ENCODE measurements at places on chromosomes 2 and 18.

DNA sequence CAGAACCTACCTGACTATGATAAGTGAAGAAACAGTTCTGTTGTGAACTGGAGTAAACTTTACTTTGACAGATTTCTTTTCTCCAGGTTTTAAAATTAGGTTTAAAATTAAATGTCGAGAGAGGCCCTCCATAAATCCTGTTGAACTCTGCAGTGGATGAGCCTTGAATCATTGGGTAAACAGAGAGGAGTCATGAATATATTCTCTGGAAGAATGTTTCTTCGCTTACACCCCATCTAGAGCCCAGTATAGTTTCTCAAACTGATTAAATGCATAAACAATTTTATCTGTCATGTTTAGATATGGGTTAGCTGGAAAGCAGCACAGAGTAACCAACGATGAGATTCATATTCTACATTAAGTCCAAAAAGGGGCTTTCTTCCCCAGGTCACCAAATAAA lies 84.0 kb downstream of the ZAP70 start:
- no peak for DNase-seq

DNA sequence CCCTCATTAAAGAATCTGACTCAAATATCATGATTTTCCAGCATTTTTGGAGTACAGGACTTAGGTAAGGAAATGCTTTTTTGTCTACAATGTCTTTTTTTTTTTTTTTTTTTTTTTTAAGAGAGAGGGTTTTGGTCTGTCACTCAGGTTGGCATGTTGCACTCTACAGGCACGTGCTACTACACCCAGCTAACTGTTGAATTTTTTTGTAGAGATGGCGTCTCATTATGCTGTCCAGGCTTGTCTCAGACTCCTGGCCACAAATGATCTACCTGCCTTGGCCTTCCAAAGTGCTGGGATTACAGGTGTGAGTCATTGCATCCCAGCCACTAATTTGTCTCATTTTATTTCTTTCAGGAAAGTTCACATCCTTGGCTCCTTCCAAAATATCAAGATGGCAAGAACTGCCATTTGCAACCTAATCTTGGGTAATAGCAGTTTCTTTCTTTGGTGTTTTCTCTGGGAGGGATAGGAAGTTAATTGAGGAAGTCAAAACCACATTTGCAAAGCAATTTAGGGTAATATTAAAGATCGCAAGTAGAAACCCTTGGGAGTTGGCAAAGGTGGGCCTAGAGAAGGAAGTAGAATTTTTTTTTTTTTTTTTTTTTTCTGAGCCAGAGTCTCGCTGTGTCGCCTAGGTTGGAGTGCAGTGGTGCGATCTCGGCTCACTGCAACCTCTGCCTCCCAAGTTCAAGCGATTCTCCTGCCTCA lies 15.5 kb downstream of the PNO1 start:
- DNase-seq, result no peak

GRCh38 chr2:86241611-86242010 lies 42.4 kb downstream of the MRPL35 start:
- DNase-seq, result no peak

DNA sequence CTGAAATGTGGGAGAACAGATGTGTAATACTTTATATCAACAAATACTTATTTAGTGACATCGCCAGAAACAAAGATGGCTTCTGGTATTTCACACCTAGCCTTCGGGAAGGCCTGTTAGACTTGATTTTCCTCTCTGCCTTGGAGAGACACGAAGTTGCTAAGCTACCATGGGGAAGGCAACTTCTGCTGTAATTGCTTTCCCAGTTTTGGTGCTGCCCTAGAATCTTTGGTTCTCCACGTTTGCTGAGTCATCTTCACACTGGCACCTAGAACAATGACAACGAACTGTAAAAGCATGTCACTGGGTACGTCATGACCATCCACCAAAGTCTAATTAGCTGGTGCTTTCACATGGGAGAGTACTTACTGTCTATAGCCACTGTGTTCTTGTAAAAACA lies 58.7 kb upstream of the ACTR3 start:
- no peak for DNase-seq

DNA sequence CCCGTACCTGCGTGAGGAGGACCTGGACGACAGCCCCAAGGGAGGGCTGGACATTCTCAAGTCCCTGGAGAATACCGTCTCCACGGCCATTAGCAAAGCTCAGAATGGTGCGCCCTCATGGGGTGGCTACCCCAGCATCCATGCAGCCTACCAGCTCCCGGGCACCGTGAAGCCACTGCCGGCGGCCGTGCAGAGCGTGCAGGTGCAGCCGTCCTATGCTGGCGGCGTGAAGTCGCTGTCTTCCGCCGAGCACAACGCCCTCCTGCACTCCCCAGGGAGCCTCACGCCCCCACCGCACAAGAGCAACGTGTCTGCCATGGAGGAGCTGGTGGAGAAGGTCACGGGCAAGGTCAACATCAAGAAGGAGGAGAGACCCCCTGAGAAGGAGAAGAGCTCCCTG lies 76.4 kb downstream of the TSHZ1 start:
- no peak for DNase-seq

DNA sequence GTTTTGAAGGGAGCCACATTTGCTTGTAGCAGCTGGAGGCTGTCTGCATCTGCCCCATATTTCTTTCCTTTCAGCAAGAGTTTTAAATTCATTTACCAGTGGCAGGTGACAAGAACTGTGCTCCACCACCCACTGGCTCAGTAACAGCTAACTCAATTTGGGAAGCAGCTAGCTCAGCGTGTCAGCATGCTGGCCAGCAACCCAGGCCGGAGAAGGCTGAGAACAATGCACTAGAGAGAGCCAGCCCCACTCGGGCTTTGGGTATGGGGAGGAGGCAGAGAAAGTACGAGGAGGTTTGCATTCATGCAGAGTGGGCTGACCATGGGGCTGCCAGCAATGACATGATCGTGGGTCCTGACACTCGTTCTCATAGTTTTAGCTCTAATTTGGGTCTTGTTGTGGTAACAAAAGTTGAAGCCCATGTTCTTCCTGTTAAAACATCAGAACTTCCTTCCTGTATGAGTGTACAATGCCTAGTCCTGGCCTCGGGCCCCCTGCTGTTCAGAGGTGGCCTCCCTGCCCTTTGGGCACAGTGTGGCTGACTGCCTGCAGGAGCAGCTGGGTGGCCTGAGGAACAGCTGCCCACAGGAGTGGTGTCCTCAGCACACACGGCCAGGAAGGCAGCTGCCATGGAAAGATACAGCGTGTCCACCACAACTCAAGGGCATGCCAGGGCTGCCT lies 23.0 kb downstream of the CDC42EP3 start:
- no peak for DNase-seq

DNA sequence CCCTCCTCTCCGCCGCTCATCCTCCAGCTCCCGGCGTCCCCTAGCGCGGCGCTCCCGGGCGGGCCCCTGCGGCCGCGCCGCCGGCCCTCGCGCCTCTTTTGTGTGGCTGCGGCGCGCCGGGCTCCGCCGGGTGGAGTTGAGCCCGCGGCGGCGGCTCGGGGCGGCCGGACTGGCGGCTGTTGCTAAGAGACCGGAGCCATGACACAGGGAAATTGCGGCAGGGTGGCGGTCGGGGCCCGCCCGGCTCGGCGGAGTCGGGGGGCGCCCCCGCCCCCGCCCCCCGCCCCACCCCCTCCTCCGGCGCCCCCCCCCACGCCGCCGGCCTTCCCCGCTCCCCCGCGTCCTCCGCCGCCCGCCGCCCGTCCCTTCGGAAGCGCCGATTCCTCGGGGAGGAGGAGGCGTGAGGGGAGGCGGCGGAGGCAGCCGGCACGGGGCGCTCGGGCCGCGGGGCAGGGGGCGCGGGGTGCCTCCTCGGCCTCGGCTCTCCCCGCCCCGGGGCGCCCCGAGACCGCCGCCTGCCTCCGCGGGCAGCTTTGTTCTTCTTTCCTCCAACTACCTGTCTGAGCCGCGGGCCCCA lies at the start of gene TMEM200C:
TSS of gene TMEM200C (minus strand) at position 224 of the 577 bp plus-strand sequence. CDS start 3,459 bp downstream, outside the sequence.
- no peak for DNase-seq

DNA sequence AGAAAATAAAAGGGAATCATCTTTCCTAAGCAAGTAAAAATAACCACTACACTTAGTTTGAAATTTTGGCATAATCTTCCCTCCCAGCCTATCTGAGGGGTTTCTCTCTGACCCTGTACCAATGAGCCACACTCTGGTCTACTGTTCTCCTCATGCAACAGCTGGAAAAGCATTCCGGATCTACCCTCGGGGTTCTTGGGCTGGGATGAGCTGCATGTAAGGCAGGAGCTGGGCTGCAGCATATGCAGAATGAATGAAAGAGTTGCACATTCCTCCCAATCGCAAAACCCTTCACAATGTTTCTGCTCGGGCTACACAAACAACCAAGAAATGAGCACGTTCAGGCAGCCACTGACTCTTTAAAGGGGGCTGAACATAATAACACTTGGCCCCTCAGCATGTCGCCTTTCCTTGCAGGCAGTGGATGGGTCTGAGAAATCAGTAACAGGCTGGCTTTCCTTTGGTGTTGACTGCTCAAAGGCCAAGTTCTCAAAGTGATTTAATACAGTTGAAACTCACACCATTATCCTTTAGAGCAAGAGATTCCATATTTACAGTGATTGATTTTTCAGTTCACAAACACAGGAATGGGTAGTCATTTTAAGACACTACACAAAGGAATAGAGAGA lies 180.4 kb upstream of the ZFP36L2 start:
- no peak for DNase-seq

DNA sequence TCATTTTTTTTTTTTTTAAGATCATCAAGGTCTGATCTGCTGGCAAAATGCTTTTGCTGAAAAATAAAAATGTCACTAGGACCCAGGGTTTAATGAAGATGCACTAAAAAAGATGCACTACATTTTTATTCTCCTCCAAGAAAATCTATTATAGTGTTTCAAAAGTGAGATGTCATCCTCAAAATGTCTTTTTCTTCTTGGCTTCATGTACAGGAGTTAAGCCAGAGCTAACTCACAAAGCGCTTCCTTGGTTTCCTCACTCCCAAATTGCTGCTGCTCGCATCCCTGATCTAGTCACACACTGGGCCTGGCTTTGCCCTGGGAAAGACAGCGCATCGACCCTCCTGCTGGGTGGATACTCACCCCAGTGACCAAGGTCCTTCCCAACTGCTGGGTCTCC lies 113.4 kb upstream of the CCDC68 start:
- DNase-seq, result no peak

DNA sequence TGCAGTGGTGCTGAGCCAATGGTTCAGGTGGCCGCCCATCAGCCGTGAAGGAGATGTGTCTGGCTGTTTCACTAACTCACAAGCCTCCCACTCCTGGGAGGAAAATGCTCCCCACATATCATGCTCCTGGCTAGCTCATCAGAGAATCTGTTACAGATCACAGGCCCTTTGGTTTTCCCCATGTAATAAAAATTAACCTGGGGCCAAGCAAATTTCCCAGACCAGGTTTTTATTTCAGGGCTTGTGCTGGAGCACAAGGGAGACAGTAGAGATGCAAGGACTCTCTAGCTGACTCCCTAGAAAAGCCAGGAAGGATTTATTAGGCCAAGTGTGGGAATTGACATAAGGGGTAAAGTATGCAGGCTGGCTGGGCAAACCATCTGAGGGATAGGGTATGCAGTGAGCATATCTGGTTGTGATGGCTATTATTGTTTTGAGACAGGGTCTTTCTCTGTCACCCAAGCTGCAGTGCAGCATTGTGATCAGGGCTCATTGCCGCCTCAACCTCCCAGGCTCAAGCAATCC lies 40.6 kb upstream of the CCBE1 start:
- no peak for DNase-seq

Data from BJ (cell line).